ENCODE measurements at places on chromosomes 12 and 14.

DNA sequence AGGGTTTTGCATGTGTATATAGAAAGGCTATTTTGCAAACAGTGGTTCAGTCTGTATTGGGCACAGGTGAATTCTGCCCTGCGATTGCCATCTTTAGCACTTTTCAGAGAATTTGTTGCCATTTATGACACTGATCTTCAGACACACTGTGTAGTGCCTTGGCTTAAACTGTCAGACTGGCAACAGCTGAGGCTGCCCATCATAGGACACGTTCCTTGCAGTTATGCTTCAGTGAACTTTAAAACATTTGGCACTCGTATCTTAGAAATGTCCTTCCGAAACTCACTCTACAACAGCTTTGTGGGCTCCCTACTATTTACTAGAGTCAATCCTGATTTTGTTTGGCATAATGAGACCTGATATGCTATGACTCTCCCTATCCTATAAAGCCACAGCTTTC lies 29.1 kb downstream of the AP5M1 start:
- no peak for DNase-seq

- peak; percentile 59 for DNase-seq
Observed at GRCh38 chr12:57740656-57741412, 2.3 kb upstream of the AGAP2 start.

- no peak for DNase-seq
Observed at GRCh38 chr14:78358591-78358990, 188.4 kb downstream of the NRXN3 start.

DNA sequence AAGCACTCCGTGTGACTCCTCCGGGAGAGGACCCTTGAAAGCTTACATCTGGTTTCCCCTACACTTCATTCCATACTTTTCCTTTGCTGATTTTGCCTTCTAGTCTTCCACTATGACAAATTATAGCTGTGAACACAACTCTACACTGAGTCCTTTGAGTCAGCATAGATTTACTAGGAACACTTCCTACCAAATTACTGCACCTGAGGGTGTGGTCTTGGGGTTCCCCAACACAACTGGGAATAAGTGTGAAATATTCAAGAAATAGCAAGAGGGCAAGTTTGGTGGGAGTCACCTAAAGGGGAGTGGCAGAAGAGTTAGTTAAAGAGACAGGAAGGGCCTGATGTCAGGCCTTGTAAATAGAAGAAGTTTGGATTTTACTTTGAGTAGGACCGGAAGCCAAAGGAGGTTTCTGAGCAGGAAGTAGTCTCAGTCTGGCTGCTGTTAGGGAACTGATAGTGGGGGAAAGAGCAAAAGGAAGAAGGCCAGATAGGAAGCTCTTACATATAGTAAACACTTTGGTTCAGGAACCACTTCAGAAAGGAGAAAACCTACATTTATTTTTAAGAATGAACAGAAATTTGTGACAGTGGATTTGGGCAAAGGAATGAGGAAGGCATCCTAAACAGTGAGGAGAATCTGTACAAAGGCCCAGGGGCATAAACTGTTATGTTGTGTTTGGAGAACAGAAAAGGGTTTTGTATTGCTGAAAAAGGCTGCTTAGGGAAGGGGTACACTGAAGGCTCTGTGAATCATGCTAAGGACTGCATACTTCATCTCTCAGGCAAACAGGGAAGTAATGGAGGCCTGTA lies 14.2 kb downstream of the SEL1L start:
- no peak for DNase-seq

- no peak for DNase-seq
Observed at GRCh38 chr12:2336409-2336829, 283.6 kb downstream of the CACNA1C start.

GRCh38 chr12:89899651-89900050 lies 191.0 kb upstream of the ATP2B1 start:
- no peak for DNase-seq

DNA sequence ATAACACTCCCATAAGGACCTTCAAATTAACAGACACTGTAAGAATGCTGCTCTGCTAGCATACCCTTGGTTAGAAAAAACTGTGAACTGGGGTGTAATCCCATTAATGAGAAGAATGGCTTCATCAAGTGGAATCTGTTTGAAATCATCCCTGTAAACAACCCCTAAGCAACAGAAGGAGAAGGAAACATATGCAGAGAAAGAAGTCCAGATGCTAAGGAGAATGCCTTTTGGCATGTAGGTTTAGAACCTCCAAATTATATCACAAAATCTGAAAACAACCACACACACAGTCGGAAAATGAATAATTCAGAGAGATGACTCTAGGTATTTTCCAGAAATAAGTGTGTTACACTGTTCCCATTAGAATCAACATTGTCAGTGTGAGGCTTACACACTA lies 140.2 kb downstream of the NUAK1 start:
- DNase-seq: no peak

- DNase-seq: no peak
Observed at GRCh38 chr12:71092290-71092689, 65.5 kb downstream of the TSPAN8 start.

DNA sequence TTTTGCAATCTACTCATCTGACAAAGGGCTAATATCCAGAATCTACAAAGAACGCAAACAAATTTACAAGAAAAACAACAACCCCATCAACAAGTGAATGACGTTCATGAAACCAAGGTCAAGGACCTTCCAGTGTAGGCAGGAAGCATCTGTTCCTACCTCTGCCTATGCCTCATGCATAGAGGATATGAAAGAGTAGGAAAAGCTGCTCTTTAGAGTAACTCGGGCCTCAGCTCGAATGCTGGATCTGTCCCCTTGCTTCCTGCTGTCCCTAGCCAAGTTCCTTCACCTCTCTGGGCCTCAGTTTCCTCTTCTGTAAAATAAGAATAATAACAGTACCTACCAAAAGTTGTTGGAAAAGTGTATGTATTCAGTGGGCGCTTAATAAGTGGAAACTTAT lies 65.0 kb downstream of the FOXN4 start:
- no peak for DNase-seq

DNA sequence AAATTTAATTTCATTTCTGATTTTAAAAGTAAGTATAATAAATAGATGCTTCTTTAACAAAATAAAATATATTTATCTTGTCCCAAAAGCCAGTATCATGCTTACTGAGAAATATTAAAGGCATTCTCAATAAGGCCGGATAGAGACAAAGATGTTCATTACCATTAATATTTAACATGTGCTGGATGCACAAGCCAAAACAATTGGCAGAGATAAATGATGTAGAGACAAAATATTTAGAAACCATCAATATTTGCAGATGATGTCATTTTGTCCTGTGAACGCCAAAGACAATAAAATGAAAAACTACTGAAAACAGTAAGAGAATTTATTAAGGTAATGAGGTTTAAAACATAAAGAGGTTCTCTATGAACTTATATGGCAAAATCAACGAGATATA lies 313.5 kb downstream of the ITPR2 start:
- no peak for DNase-seq

GRCh38 chr14:71783088-71783487 lies 149.1 kb upstream of the RGS6 start:
- no peak for DNase-seq
